ENCODE measurements at places on chromosomes 4 and X.

- DNase-seq: no peak
Observed at GRCh38 chr4:1297456-1298325, 8.0 kb downstream of the MAEA start.

GRCh38 chr4:64305565-64306254 lies 103.5 kb downstream of the TECRL start:
- DNase-seq: no peak

- no peak for DNase-seq
Observed at GRCh38 chrX:39750256-39750790, 347.4 kb downstream of the BCOR start.

DNA sequence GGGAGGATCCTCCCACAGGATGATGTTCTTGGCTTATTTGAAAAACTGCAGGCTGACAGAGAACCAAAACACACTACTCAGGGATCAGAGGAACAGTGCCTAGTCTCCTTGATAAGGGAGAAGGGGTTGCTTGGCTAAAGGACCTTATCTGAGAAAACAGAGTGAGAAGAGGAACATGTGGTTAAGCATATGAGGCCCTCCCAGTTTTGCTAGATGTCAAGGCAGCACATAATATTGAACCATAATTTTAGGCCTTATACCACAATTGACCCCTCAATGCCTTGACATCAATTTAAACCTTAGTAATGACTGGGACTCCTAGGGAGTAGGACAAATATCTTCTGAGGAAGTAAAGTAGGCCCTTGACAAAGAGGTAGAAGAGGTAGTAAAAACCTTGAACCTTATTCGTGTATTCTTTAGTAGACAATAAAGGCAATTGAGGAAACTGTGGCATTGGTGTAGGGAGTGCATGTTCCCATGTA lies 79.3 kb downstream of the TEX13C start:
- DNase-seq: no peak

- no peak for DNase-seq
Observed at GRCh38 chr4:9845791-9846493, 64.5 kb downstream of the DRD5 start.

DNA sequence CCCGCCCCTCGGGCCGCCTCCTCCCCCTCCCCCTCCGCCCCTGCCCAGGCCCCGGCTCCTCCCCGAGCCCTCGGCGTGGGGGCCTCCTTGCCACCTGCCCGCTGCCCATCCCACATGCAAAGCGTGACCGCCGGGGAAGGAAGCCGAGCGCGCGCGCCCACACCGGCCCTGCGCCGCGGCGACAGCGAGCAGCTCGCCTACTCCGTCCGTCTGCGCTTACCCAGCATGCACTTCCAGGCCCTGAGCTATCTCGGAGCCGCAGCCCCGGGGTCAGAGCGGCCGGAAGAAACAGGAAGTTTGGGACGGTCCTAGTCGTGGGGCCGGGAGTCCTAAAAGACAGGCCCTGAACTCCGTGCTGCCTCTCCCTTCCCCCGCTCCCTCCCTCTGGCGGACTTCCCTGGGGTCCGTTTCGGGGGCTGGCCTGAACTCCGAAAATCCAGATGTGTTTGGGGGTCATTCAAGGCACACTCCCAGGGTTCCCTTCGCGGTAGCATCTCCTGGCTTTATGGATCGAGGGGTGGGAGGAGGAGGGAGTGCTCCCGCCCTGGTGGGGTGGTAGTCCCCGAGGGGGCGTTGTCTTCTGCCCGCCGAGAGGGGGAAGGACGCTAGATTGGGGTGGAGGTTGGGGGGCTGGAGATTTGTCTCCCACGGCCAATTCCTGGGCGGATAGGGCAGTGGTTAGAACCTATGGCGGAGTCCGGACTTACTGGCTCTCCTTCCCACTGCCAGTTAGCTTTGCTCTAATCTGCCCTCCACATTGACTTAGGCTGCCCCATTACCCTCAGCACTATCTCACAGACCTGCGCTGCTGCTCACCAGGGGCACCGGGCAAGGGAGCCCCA lies 25.0 kb upstream of the BCORL1 start:
- DNase-seq: peak; percentile 31

GRCh38 chr4:176320340-176320975 lies 692 bp downstream of the SPCS3 start:
- DNase-seq: peak; percentile 27

GRCh38 chr4:170139764-170140163 lies 50.0 kb upstream of the AADAT start:
- no peak for DNase-seq

DNA sequence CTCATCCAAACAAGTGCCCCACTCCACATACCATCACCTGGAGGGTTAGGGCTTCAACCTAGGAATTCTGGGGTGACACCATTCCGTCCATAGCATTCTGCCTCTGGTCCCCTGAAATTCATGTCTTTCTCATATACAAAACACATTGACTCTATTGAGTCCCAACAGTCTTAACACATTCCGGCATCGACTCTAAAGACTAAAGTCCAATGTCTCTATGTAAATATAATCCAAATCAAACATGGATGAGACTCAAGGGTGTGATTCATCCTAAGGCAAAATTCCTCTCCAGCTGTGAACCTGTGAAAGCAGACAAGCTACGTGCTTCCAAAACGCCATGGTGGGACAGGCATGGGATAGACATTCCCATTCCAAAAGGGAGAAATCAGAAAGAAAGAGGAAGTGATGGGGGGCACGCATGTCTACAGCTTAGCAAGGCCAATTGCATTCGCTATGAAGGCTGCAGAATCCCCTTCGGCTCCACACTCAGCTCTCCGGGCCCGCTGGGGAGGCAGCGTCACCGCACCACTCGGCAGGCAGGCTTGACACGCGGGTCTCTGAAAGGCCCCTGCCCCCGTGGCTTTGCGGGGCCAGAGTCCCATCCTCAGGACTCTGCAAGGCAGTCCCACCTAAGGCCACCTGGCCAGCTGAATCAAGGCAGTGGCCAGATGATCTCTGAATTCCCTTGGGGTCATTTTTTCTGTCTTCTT lies 53.2 kb downstream of the ADRA2C start:
- DNase-seq: no peak

Measured in NCI-H748 treated with DMSO at 0.1 percent for 48 hours (cell line).